DMS53 (cell line): ENCODE measurements at places on chromosomes 11 and 22.

DNA sequence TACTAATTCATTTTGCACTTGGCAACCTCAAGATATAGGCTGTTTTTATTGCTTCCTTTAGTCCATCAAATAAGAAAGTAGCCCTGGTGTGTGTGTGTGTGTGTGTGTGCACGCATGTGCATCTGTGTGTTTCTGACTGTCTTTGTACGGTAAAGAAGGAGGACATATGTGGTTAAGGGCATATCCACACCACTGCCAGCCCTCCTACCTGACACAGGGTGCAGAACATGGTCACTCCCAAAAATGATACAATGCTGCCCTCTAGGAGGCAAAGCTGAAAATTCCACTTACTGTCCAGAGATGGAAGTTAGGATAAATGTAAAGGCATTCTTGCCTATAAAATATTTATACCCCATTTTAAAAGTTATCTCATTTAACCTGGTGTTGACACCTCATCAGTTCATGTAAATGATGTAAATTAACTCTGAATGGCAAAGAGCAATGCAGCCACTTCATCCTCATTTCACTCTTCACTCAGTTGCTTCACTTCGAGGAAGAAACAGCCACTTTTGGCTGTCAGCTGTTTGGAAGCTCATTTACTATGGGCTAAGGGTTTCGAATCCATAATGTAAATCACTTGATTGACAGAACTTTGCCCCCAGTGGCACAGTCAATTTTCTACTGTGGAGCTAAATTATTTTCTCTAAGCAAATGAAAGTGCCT lies 83.1 kb upstream of the MTNR1B start:
- peak; percentile 88 for DNase-seq

GRCh38 chr11:9689721-9690120 lies 25.8 kb downstream of the SWAP70 start:
- no peak for DNase-seq

DNA sequence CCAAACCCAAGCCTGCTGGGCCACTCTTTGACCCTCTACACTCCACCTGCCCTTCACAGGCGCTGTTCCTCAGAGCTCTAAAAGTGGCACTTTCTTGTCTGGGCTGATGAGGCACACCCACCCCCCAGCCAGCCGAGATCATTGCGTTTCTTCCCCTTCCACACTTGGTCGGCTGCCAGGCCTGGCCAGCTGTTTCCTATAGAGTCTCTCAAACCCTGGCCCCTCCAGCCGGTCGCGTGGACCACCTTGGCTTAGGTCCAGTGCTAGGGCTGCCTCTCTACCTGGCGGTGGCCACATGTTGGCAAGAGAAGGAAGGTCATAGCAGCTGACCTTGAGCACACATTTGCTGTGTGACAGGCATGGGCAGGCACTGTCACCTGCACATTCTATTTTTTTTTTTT lies 60.6 kb downstream of the PPP6R2 start:
- DNase-seq = no peak

GRCh38 chr11:80529726-80530125 lies 1088.9 kb upstream of the TENM4 start:
- no peak for DNase-seq

DNA sequence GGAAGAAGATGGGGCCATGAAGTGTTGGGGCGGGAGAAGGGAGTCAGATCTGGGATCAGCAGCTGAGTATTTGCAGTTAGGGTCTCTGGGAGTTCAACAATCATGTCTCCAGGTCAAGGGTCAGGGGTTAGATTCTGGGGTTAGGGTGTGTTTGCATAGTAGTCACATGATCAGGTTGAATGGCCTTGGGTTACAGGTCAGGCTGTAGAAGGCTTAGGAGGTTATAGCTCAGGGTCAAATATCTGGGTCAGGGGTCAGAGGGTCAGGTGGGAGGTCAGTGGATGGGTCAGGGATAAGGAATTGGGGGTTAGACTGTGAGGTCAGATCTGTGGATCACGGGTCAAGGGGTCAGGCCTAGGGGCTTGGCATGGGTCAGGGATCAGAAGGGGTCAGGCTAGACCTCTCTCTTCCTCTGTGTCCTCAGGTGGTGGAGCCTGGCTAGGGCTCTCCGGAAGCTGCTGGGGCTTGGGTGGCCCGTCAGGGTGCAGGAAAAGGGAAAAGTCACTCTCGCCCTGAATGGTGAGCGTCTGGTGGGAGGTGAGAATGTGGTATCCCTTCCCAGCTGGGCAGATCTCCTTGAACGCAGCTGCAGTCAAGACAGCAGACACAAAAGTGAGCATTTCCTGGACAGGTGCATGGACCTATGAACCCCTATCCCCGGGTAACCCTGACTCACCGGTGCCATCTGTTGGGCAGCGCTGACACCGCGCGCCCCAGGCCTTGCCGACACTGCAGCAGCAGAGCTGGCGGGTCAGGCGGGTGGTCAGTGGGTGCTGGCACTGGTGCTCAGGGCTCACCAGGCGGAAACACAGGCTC lies 6.4 kb downstream of the LTBP3 start:
- DNase-seq = peak; percentile 98

DNA sequence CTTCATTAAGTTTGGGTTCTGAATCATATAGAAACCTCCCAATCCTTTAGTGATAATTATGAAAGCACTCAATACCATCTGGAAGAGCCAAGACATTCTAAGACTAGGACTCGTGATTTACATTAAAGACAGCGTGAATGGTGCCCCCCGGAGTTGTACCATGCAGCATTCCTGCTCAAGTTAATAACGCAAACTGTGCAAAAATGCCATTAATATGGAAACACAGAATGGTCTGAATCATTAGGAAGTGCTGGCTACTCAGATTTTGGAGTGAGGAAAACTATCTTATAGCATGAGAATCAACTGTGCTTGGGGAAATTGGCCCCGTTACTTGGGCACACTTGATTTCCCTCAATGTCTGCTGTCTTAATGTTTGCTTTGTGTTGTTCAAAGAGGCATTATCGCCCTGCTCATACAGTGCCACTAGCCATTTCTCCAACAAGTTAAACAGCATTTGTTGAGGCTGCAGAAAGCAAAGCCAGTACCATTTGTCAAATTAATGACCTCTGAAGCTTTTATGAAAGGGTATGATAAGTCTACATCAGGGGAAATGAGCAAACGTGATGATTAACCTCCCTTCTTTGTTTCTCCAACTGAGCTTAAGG lies 18.5 kb upstream of the TPH1 start:
- peak; percentile 56 for DNase-seq

GRCh38 chr11:46160100-46160499 lies 38.8 kb upstream of the PHF21A start:
- no peak for DNase-seq

GRCh38 chr22:42202048-42202447 lies 68.4 kb downstream of the TCF20 start:
- DNase-seq = no peak

DNA sequence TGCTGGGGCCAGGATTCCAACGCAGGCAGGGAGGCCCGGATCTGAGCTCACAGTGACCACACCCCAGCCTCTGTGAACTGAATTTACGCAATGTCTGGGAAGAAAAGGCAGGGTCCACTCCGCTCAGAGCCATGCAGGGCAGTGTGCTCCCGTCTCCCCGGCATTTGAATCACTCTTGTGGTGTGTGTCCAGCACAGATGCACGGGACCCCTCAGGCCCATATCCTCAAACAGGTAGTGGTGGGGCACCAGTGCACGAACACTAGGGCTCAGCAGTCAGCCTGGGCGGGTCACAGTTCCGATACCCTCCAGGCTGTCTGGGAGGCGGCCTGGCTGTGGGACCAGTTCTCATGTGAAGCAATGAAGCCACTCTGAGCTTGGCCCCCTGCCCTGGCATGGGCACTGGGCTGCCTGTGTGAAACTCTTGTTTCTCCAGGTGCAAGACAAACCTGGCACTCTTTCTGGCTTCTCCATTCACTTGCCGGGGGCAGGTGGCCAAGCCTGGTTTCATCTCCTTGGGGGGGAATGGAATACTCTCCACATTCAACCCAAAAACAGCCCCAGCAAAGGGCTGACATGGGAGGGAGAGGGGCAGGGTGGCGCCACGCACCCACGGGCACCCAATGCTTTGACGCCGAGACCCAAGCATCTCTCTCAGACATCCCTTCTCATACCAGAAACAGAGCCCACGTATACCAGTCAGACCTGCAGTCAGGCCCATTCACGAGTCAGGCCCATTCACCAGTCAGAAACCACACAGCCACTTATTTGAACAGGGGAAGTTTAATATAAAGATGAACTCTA lies 14.3 kb downstream of the DHCR7 start:
- DNase-seq = no peak

DNA sequence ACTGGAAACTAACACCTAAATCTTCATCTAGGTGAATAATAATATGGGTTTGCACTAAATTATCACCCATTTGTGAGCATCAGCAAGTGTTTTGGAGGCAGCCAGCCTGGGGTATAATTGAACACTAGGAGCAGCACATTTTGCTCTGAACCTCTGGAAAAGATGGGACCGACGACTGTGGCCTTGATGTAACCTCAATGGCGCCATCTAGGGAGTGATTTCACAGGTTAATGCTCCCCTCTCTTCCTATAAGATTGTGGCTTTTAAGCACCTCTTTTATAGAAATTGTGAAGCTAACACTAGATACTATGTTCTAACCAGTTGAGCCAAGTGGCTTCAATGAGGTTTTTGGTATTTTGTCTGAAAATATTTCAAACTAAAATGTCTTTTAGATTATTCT lies 203.7 kb downstream of the NELL1 start:
- DNase-seq = peak; percentile 90

DNA sequence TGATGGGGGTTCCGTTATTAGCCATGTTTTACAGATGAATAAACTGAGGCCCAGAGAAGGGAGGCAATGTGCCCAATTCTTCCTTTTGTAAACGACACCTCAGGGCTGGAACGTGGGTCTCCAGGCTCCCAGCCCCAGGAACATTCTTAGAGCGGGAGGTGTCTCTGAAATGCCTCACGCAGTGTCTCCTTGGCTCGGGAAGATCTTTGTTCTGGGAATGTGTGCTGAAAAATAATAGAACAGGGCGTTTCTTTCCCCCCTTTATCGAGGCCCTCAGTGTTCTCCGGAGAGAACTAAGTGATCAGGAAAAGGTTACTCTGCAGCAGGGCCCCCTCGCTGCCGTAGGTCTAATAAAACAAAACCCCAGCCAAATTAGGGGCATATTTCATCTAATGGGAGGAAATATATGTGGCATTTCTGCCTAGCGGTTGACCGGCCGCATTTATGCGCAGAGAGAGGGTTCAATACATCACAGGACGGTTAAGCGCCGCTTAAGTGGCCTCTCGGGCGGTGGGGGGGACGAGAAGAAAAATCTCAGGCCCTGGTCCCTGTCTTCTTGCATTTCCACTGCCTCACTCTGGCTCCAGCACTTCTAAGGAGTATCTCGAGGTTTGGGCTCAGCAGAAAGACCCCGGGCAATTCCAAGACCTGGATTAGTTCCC lies 564.3 kb downstream of the MN1 start:
- no peak for DNase-seq

DNA sequence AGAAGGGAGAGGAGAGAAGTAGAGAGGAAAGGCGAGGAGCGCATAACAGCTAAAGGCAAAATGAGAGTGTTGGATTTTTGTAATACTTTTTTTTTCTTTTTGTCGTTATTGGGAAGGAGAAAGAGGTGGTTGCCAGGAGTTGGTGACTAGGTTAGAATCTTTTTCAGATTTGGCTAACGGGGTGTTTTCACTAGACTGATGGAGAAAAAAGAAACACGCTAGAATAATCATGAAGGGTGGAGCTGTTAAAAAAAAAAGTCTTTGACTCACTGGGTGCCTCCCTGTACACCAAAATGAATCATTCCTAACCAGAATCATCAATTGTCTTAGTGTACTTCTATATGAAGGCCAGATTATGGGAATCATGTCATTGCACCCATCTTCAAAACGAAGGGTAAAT lies 12.7 kb downstream of the BLID start:
- no peak for DNase-seq

- no peak for DNase-seq
Measured at GRCh38 chr11:19526119-19526518, 186.5 kb upstream of the NAV2 start.

DNA sequence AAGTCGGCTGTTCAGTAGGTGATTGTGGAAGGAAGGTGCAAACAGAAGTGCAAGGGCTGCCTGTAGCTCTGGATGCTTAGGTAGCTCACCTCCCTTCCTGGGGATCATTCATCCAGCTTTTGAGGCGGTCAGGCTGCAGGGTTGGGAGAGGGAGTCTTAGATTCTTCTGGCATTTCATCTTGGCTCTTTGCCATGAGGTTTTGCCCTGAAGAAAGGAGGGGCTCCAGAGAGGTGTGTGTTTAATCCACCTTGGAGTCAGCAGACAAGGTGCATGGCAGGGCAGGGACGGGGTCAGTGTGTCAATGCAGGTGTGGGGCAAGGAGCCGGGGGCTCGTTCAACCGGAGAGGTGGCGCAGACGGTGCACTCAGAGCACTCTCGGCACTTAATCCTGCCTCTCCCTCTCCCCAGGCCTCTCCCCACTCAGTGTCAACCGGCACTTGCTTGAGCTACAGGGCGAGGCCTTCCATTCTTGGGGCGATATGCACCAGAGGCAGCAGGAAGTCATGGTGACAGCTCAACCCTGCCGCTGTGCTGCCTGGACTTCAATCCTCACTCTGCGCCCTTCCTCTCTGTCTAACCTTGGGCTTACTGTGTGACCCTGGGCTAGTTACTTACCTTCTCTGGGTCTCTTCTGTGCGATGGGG lies 7.2 kb downstream of the ADAMTS15 start:
- no peak for DNase-seq

GRCh38 chr11:31355131-31355530 lies 14.4 kb downstream of the DCDC1 start:
- DNase-seq = peak; percentile 86

- DNase-seq = peak; percentile 62
Measured at GRCh38 chr11:129372609-129373488, 2.8 kb upstream of the BARX2 start.

GRCh38 chr22:36746375-36746970 lies 29.4 kb downstream of the IFT27 start:
- DNase-seq = no peak

- no peak for DNase-seq
Measured at GRCh38 chr11:64848214-64848825, 3.9 kb upstream of the CDC42BPG start.

DNA sequence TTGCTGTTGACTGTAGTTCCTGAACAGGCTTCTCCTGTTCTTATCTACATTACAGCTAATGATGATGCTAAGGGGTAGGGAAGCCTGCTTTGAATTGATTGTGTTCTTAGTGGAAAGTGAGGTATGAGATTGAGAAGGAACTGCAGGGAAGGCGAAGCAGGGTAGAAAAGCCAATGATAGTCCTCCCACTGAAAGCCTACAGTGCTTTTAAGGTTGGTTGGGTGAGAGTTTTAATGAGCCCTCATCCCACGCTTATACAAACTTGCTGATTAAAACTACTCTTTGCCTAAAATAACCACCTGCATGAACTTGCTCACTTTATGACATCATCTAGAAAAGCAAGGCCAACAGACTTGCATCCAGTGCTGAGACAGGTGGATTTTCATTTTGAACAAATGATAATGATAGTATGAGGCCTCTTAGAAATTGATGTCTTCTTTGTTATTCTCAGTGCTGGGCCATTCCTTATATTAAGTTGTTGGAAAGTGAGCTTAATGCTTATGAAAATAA lies 632.4 kb upstream of the ANO5 start:
- DNase-seq = no peak

DNA sequence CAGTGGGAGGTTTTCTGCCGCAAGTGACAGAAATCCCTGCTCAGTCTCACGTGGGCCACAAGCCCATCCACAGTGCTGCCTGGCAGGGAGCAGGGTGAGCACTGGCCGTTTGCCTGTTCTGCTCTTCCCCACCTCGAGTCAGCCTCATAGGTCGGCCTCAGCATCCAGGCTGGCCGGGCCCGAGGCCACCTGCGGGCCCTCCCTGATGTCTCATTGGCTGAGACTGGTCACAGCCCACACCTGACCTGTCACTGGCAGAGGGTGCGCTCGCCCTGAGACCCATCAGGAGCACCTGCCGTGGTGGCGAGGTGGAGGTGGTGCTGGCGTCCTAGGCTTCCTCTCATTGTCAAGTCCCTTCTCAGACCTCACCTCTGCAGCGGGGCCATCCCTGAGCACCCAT lies 72.1 kb downstream of the ELFN2 start:
- DNase-seq = no peak
